ENCODE measurements at places on chromosomes 5 and 9. TPM values are rescaled to one million over a fixed set of nuclear protein-coding genes. Genes with fewer than 3 reads are reported as not detected.

The ZNF354C gene
- polyA plus RNA-seq: 0.49 TPM

The PCDHGB4 gene
- polyA plus RNA-seq: 1.4 TPM

The FIBCD1 gene
- not detected for polyA plus RNA-seq

The SLC27A6 gene
- polyA plus RNA-seq: not detected

The DMRT1 gene
- not detected for polyA plus RNA-seq
